Posterior vena cava (tissue), 2 donors: ENCODE measurements at places on chromosomes 2 and 18. TPM values are rescaled to one million over a fixed set of nuclear protein-coding genes. Genes with fewer than 3 reads are reported as not detected.

CYB5A gene
- total RNA-seq, result 39.8 TPM

RIT2 gene
- not detected for total RNA-seq

PRSS56 gene
- not detected for total RNA-seq

GRCh38 chr2:31256611-31257382 lies 22.8 kb downstream of the EHD3 start:
- no peak for DNase-seq

- no peak for DNase-seq
Observed at GRCh38 chr2:42598656-42599055, 30.2 kb downstream of the MTA3 start.

GRCh38 chr2:126644630-126645191 lies 11.2 kb upstream of the GYPC start:
- DNase-seq, result no peak

- no peak for DNase-seq
Observed at GRCh38 chr18:6273423-6273822, 141.3 kb downstream of the L3MBTL4 start.
